ENCODE measurements at places on chromosomes 5 and 9. TPM values are rescaled to one million over a fixed set of nuclear protein-coding genes. Genes with fewer than 3 reads are reported as not detected.
A peak's percentile ranks its signal among the peaks of the same experiment; 100 is the strongest.

GRCh38 chr9:34475097-34475496, 16.5 kb downstream of the DNAI1 start:
- DNase-seq: no peak

IFNA17 gene
- not detected for total RNA-seq

FRRS1L gene
- total RNA-seq: not detected

DNA sequence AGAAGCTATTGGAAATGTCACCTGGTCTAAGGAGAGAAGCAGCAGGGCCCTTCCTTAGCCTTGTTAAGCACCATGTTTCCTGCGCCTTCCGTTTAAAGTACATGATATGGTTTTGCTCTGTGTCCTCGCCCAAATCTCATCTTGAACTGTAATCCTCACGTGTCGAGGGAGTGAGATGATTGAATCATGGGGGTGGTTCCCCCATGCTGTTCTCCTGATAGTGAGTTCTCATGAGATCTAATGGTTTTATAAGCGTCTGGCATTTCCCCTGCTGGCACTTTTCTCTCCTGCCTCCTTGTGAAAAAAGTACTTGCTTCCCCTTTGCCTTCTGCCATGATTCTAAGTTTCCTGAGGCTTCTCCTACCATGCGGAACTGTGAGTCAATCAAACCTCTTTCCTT, 49.7 kb downstream of the PRDM6 start:
- DNase-seq: no peak

GRCh38 chr9:137273611-137274320, 3.8 kb upstream of the TOR4A start:
- peak; percentile 32 for DNase-seq

GRCh38 chr9:36937346-36937745, 96.7 kb downstream of the PAX5 start:
- DNase-seq: no peak

HMGXB3 gene
- 36.3 TPM for total RNA-seq

DNA sequence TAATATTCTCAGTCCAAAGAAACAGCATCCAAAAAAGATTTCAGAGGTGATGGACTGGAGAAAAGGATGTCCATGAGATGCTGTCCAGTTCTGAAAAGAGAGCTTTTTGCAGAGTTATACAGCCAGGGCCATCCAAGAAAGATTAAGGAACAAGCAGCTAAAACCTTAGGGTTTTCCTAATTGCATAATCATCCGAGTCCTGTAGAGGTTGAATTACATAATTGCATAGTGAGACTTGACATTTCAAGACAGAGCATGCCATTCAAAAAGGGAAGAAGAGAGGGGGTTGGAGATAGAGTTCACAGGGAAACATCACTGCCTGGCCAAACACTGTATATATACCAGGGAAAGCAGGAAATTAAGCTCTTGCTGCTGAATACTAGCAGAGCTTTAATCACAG, 1729.2 kb upstream of the WWC1 start:
- no peak for DNase-seq

TNFSF8 gene
- 56.4 TPM for total RNA-seq

GRCh38 chr9:134853893-134854292, 26.7 kb upstream of the FCN2 start:
- no peak for DNase-seq
